ENCODE measurements at places on chromosomes 3 and 15. TPM values are rescaled to one million over a fixed set of nuclear protein-coding genes. Genes with fewer than 3 reads are reported as not detected.

GRCh38 chr3:117628823-117629291, 919.3 kb downstream of the TUSC7 start:
- DNase-seq, result no peak

DNA sequence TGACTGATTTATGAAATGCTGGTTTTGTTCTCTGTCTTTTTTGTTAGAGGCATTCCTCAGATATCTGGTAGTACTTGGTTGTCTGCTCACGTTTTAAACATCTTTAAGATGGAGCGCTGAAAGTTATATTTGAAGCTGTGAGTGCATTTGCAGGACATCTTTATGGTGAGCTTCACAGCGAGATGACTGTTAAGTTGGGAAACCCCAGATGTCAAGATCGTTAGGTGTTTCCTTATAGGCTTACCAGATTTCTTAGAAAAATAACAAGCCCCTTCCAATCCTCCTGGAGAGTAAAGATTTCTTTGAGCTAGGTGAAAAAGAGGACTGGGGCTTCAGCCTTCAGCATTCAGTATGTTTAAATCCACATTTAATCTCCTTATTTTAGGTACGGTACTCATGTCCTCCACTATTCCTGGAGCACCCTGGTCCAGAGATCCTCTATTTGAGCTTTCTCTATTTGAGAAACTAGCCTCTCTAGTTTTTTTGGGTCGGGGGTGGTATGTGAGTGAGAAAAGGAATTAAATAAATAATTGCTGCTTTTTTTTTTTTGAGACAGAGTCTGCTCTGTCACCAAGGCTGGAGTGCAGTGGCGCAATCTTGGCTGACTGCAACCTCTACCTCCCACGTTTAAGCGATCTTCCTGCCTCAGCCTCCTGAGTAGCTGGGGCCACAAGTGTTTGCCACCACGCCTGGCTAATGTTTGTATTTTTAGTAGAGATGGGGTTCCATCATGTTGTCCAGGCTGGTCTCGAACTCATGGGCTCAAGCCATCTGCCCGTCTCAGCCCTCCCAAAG, 72.3 kb downstream of the ZNF609 start:
- no peak for DNase-seq

DNA sequence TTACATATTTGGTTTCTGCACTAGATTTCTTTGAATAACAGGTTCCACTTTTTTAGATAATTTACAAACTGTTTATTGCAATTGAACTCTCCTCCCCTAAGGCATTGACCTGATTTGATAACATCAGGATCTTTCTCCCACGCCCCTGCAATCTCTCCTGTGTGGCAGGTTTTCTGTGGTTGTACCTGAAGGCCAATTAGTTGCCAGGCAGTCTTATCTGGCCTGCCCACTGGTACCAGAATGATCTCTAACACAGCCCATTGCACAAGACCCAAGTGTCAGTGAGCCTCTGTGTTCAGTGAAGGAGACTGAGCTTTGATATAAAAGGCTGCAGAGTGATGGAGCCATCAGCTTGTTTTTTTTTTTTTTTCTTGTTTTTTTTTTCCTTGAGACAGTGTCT, 3.3 kb downstream of the ACAD9 start:
- DNase-seq, result no peak

GRCh38 chr3:13414040-13414729, 5.9 kb downstream of the NUP210 start:
- DNase-seq, result peak; percentile 56

- DNase-seq, result no peak
Observed at GRCh38 chr3:181609030-181609767, 102.5 kb upstream of the SOX2 start.

DNA sequence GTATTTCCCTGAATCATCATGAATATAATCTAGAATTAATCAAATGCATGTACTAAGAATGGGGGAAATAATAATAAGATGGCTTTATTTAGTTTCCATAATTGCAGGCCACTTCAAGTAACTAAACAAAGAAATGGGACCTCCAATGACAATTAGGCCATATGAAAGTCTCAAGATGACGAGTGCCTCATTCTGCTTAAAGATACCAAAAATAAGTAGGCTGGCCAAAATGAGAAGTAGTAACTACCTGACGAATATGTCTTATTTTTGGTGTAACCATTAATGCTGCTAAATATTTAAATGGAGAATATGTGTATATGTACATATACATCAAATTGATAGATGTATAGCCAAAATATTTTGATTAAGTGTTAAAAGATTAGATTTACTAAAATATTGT, 932.6 kb downstream of the EPHA3 start:
- DNase-seq, result no peak

SAXO2 gene
- 14.9 TPM for total RNA-seq

GRCh38 chr15:72306211-72306785, 13.7 kb downstream of the CELF6 start:
- peak; percentile 64 for DNase-seq

SLC12A8 gene
- 0.38 TPM for total RNA-seq

DNA sequence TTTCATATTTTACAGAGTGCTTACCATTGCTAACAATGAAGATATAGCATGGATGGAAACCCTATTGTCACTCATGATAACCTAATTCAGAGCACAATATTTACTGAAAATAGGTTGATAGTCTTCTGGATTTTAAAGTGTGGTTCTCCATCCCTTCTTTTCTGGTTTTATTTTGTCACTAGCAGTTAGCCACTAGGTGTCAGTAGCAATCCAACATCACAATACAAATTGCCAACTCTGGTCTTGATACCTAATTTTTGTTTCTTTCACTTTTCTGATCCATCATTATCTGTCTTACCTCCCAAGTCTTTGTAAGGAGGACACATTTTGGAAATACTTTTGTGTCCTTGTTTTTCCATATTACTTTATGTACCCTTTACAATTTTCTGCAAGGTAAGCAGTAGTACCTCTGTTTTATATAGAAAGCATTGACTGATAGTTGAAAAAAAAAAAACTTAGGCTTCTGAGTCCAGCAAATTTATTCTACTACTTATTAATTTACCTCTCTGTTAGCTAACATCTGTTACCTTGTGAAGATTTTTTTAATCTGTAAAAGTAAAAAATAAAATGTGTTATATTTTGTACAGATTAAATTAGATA, 28.3 kb upstream of the CRYBG3 start:
- DNase-seq, result peak; percentile 72

DNA sequence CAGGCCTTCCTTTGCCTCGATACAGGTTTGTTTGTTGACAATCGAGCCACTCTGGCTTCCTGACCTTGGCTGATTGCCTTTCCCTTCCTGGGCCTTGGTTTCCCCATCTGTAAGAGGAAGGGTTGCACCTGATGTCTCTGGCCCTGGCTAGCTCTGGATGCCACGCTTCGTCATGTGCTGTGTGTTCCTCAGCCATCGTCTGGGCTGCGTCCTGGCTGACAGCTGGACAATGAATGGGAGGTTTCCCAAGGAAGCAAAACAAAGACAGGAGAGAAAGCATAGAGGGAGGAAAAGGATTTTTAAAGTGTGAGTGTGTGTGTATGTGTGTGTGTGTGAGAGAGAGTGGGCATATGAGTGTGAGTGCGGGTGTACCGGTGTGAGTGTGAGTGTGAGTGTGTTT, 65.2 kb upstream of the HACD2 start:
- no peak for DNase-seq

GRCh38 chr15:28991236-28992171, 105.7 kb downstream of the APBA2 start:
- DNase-seq, result no peak

DNA sequence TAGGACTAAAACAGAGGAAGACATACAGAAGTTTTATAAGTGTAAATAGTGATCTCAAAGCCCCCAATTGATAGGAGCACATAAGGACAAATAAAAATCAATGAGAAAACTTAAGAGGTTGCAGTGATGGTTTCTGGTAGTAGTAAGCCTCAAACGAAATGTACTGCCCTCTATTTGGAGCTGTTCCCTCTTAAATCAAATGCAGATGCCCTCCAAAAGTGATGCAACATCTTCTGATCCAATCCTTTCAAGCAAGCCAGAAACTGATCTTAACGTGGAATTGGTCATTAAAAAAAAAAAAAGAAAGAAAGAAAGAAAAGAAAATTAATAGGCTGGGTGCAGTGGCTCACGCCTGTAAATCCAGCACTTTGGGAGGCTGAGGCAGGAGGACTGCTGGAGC, 259.3 kb downstream of the ZBTB20 start:
- DNase-seq, result no peak

GRCh38 chr3:187186801-187187421, 10.4 kb upstream of the RTP1 start:
- DNase-seq, result no peak

DNA sequence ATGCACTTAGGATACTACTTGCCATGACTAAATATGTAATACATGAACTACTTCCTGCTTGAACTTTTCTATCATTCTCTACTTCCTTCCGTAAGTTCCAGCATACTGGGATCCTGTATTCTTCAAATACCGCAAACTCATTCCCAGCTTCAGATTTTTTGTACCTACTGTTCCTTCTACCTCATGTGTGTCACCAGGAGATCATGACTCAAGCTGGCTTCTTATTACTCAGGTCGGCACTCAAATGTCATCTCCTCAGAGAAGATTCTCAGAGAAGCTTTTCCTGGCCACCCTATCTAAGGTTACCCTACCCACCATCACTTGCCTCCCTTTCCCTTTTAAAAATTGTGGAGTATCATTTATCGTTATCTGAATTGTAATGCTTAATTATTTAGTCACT, 66.7 kb downstream of the RFX7 start:
- DNase-seq, result no peak

KBTBD8 gene
- 7.1 TPM for total RNA-seq

AHSG gene
- total RNA-seq, result not detected

GRCh38 chr3:12947504-12948369, 106.4 kb upstream of the RPL32 start:
- DNase-seq, result no peak

- no peak for DNase-seq
Observed at GRCh38 chr3:59408047-59408624, 358.3 kb upstream of the CFAP20DC start.

GRCh38 chr3:150074697-150075416, 104.2 kb upstream of the PFN2 start:
- no peak for DNase-seq

DNA sequence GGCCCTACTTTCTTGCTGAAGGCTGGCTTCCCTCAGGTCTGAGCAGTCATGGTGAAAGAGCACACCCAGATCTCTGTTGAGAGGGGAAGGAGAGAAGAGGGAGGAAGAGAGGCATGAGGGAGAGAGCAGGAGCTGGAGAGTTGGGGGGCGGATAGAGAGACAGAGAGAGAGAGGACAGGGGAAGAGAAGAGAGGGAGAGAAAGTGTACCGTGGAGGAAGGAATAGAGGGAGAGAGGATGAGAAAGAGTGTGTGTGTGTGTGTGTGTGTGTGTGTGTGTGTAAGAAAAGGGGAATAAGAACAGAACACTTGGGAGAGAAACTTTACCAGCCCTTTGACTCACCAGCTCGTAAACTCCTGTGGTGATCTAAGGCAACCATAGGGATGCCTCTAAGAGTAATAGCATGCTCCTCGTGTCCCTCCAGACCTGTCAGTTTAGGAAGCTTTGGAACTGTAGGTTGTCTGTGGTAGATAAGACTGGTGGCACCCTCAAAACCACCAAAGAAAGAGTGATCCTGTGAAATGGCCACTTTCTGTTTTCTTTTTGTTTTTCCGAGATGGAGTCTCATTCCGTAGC, 18.2 kb downstream of the ZNF592 start:
- no peak for DNase-seq

DNA sequence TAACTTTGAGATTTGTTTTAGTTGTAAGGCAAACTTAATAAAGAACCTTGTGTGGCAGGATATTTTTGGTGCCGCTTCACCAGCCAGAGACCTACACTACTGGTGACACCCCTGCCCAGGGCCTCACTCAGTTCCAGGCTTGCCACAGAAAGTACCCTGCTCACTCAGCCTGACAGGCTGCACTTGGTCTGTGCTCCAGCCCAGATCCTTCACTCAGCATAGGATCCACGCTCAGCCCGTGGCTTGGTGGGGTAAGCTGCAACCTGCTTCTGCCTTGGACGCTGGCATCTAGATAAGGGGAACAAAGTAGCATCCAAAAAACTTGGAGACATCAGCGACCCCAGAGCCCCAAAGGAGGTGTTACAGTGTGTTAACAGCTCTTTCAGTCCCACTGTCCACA, 825.5 kb downstream of the EPHA3 start:
- no peak for DNase-seq

DNA sequence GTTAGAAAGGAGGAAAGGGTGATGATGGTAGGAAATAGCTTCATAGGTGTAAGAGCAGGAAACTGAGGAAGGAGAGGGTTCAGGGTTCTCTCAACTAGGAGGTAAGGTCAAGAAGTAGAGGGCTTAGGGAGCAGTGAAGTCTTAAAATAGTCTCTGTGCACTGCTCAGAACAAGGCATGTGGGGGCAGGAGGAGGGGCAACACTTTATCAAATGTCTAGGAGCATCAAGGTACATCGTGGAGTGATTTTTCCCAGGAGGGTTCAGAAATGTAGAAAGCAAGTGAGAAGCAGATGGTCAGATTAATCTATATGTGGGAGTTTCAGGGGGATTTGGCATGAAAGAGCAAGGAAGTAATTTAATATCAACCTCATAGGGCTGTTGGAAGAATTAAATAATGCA, 58.8 kb downstream of the TNIK start:
- no peak for DNase-seq

GRCh38 chr3:115160295-115160694, 13.2 kb upstream of the ZBTB20 start:
- DNase-seq, result no peak

GRCh38 chr15:51931638-51932037, 39.9 kb downstream of the LEO1 start:
- no peak for DNase-seq

CAMP gene
- not detected for total RNA-seq

GRCh38 chr15:29308299-29308698, 38.7 kb upstream of the NSMCE3 start:
- no peak for DNase-seq

ADGRG7 gene
- not detected for total RNA-seq

DNA sequence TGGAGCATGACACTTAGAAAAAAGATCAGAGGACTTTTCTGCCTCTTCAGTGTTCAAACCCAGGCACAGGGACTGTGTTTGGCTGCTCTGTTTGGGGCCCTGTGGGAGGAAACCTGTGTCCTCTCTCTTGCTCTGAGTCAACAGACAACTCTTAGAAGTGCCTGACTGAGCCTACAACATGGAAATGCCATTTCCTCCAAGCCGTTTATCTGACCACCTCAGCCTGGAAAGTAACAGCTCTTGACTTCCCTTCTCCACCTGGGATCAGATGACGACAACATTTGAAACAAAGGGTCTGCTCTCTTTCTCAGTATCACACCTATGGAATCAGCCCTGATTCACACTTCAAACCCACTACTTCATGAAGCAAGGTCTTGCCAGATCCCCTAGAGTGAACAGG, 91.3 kb upstream of the CTDSPL start:
- no peak for DNase-seq

GRCh38 chr3:23303601-23304217, 100.6 kb downstream of the UBE2E2 start:
- no peak for DNase-seq

GRCh38 chr3:139120086-139121056, 75.7 kb upstream of the PRR23C start:
- no peak for DNase-seq

DNA sequence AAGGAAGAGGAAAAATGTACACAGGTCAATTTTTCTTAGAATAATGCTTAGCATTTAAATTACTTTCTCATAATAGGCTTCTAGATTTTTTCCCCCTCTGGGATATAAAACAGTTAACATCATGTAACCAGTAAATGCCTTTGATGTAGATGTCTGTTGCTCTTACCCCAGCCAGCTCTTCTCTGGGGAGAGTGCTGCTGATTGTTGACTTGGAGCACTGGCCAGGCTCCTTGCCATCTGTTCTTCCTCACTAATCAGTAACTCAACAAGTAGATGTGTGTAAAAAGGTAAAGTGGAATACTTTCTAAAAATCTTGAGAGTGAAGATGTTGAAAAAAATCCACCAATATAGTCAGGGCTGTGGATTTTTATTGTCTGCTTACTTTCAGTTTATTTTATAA, 42.2 kb downstream of the RIOX2 start:
- DNase-seq, result no peak
